ENCODE measurements at places on chromosomes 4 and X. TPM values are rescaled to one million over a fixed set of nuclear protein-coding genes. Genes with fewer than 3 reads are reported as not detected.

Gene REPS2
- total RNA-seq = 2.8 TPM

DNA sequence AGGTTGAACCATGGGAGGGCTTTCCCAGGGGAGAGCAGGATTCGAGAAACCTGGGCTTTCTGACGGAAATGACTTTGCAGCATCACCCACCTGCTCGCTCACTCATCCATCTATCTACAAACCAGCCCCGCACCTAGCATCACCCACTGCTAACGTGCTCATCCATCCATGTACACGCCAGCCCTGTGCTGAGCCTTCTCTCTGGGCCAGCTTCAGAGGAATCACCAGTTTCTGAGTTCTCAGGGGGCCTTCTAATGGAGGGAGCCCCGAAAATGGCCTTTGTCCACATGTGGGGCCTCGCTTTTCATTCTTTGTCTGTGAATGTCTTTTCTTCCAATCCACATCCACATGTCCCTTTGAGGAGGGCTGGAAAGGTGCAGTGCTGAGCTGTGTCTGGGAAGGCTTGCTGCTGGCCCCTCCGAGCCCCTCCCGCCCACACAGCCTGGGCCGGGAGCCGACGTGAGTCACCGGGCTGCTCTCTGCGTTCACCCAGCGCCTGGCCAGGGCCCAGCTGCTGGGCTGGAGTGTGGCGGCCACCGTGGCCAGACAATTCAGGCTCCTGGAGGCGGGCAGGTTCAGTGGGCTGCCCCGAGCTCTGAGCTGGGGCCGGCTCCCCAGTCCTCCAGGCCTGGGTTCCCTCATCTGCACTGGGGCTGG is 14.7 kb downstream of the SORCS2 start:
- no peak for DNase-seq

GRCh38 chr4:112266823-112267222 is 18.9 kb downstream of the TIFA start:
- DNase-seq = no peak

- DNase-seq = no peak
Observed at GRCh38 chrX:100647739-100648138, 3.7 kb downstream of the SRPX2 start.

DNA sequence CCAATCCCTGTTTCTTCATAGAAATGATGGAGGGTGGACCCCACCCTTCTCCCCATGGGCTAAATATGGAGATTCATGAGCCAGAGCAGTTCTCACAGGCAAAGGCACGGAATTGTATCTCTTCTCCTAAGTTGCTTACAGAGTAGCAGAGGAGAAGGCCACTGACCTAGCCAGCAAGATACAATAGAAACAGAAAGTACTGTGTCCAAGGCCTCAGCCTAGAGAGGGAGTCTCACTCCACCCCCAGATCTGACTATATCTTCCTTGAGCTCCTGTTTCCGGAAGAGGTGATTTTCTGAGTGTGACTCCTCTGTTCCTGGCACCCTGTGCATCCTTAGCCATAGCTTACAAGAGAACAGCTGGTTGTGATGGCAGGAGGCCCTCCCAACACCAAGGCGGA is at the start of gene FATE1:
TSS of gene FATE1 (plus strand) at position 284 of the 400 bp plus-strand sequence. CDS start at position 369, 85 bp downstream.
- no peak for DNase-seq

DNA sequence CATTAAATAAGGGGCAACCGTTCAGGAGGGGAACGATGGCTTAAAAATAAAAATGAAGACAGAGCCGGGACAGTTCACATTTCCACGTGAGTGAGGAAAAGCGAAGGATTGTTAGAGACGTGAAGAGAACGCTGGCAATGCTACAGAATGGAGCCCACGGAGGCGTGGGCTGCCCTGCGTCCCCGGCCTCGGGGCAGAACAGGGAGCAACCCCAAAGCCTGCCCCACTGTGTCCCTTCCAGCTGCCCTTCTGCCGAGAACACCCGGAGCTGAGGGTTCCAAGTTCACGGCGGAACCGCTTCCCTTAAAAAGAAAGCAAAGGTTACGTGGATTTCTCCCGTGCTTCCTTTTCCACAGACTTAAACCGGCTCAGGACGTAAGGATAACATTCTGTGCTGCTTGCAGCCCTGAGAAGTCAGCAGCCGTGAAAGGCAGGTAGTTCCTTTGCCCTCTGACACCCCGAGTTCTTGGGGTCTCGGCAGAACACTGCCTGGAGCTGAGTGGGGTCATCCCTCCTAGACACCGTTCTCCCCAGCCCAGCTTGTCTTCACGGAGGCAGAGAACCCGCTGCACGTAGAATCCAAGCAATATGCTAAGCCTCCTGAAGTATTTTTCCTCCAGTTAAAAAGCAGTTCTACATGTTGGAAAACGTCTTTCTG is 14.2 kb downstream of the DHRSX start:
- DNase-seq = no peak

DNA sequence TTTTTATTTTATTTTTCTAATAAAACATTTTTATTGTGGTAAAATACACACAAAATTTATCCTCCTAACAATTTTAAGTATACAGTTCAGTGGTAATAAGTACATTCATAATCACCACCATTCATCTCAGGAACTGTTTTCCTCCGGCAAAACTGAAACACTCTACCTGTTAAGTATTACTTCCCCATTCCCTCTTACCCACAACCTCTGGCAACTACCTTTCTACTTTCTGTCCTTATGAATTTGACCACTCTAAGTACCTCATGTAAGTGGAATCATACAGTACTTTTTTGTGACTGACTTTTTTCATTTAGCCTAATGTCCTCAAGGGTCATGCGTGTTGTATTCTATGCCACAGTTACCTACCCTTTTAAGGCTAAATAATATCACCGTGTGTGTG is 21.1 kb upstream of the HSFX4 start:
- no peak for DNase-seq

DNA sequence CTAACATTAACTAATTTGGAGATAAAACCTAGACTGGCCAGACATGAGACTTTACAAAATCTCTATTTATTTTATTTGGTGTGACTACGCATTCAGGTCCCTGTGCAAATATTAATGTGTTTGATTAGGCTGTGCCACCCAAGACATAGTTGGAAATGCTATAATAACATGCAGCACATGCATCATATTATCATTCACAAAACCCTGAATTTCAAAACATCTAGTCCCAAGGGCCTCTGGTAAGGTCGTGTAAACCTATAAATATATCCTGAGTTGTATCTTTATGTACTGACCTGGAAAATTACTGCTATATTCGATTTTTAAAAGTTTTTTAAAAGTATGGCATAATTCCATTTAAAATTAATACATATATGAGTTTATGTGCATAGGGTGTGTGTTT is 47.1 kb upstream of the FAT4 start:
- DNase-seq = no peak

- DNase-seq = peak; percentile 45
Observed at GRCh38 chrX:100413229-100413628, 3.2 kb upstream of the PCDH19 start.

GRCh38 chr4:41652971-41653370 is 95.6 kb downstream of the PHOX2B start:
- no peak for DNase-seq

- no peak for DNase-seq
Observed at GRCh38 chr4:85402371-85402770, 72.6 kb upstream of the ARHGAP24 start.

GRCh38 chr4:6689506-6689960 is 4.1 kb upstream of the S100P start:
- no peak for DNase-seq

Gene TBX22
- total RNA-seq = not detected

DNA sequence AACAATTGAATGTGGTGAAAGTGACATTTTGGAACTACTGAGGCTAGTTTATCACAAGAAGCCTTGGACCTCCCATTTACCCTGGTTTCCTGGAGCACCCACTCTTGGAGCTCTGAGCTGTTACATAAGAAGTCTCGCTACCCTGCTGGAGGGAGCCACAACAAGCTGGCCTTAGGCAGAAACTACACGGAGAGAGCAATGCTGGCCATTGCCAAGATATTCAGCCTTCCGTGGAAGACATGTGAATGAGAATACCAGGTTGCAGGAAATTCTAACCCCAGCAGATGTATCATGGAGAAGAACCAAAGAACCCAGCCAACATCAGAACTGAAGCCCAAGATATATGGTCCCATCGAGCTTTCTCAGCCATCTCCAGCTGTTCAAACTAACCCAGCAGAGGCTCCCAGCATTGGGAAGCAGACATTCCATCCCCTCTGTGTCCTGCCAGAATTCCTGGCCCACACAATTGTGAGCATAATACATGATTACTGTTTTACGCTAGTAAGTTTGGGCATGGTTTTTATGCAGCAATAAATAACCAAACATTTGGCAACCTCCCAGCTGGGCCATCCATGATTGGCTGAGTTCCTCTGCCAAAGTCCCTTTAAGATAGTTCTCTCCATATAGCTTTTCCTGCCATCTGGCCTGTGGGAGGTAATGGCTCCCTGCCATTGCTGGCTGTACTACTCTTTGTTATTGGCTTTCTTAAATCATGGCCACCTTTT is 17.9 kb upstream of the PDE5A start:
- no peak for DNase-seq

Gene AMBN
- not detected for total RNA-seq

Gene PRDX4
- 210 TPM for total RNA-seq

Gene SHROOM2
- total RNA-seq = 41.9 TPM

DNA sequence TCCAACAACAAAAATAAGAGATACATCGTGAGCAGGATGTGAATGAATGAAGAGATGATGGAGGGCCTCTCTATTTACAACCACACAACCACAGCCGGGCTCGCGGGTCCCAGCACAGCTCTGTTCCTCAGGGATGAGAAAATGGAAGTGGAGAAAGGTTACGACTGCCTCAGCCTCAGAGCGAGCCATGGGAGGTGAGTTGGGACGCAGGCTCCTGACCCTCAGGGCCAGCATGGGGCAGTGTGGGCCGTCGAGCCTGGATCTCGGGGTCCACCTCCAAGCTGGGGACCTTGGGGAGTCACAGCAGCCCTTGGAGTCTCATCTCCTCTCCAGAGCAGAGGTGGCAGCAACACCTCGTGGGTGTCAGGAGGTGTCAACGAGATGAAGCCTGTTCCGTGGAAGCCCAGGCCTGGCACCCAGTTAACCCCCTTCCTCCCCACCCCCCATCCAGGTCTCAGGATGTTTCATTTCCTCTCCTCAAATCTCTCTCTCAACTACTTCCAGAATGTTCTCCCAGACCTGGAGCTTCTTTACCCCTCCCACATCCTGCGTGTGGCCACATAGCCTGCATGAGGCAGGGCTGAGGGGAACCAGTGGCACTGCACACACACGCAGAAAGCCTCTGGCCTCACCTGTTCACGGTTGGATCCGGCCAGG is 25.9 kb downstream of the C4orf50 start:
- no peak for DNase-seq

- no peak for DNase-seq
Observed at GRCh38 chr4:18882468-18882867, 860.9 kb upstream of the LCORL start.

Gene F9
- not detected for total RNA-seq

DNA sequence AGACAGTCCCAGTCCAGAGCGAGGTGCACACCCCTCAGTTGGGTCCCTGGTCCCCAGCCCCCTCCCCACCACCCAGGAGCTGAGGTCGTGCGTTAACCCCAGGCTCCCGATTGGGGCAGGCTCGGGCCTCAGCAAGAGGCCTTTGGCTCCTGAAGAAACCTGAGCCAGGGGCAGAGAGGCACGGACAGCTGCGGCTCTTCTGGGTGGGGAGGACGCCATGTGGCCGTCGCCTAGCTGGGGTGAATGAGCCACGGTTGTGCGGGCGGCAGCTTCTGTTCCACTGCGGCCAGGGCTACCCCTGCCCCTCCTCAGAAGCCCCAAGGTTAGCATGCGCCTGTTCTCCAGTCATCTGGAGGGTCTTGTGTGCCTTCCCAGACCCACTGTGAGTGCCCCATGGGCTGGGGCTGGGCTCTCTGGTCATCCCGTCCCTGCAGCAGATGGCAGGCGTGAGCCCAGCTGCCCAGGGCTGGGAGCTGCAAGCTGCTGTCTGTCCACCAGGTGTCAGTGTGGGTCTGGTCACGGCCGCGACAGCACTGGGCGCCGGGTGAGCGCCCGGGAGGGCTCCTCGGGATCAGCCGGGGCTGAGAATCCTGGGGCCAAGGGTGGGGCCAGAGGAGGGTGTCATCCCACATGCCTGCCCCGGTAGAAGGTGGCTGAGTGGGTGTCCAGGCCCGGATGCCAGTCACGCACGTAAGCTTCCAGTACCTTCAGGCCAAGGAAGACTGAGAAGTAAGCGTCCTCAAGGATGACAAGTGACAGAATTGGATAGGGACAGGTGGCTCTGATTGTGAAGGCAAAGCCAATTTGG is 21.9 kb downstream of the ATP2B3 start:
- DNase-seq = no peak

Gene EVC2
- 11.7 TPM for total RNA-seq

DNA sequence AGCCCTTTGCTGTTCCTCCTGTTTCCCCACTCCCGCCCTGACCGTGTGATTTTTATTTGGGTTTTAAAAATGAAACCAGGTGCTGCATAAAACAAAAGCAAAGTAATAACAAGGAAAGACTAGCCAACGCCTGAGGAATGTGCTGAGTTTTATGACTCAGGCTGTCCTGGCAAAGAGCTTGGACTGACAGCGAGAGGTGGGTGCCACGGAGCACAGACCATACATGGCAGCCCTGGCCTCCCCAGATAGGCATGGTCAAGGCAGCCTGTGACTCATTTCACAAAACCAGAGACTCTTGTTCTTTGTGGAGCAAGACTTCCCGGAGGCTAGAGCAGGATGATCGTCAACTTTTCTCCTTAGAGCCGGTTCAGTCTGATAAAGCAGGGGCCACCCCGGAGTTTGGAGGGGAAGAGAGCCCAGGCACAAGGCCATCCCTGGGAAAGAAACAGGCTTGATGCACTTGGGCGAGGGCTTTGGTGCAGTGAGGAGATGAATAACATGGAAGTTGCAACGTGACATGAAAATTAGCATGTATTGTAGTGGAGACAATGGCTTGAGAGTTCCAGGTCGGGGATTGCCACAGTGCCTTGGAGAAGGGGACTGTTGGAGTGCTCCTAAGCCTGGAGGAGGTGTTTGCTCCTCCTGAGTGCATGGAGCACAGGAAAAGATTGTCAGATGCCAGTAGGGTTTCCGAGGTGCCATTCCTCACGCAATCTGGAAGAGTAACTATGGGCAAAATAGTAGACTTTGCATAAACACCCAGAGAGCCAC is 54.8 kb downstream of the C4orf51 start:
- DNase-seq = peak; percentile 83

- no peak for DNase-seq
Observed at GRCh38 chr4:1377606-1378261, 28.5 kb downstream of the NKX1-1 start.

GRCh38 chrX:16445166-16445752 is 204.7 kb upstream of the S100G start:
- DNase-seq = no peak

Gene FRMPD4
- not detected for total RNA-seq

GRCh38 chrX:44105228-44105913 is 132.2 kb upstream of the NDP start:
- DNase-seq = no peak
